Activated CD4-positive, alpha-beta T cell treated with anti-CD3 and anti-CD28 coated beads, Interleukin-2, amount 10 ng/mL, durations not matched to agents 7 days and 5 days (primary cell): ENCODE measurements at places on chromosomes 1 and 21. TPM values are rescaled to one million over a fixed set of nuclear protein-coding genes. Genes with fewer than 3 reads are reported as not detected.

CRP gene
- total RNA-seq: not detected

NPR1 gene
- total RNA-seq: not detected

CATSPERE gene
- total RNA-seq: 0.69 TPM

STYXL2 gene
- not detected for total RNA-seq

DNA sequence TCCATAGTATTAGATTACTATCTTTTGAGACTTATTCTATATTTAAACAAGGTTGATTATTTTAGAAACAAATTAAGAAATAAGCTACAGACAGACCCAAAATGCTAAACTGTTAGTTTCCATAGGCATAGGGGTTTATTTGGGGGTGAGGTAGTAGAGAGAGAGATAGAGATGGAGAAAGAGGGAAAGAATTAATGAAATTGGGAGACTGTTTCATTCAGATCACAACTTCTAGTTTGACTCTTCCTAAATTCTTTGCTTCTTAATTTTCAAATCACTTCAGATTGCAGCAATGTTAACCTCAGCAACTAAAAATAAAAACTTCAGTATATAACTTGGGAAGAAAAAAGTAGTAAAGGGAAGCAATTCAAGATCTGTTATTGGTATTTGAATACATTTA, 3.4 kb downstream of the JUN start:
- DNase-seq: no peak
- peaks cover 22% of the 10 kb centered on the region for H3K4me1 ChIP-seq
- H3K4me3 ChIP-seq: no peak overlapping the region
- H3K27ac ChIP-seq: no peak overlapping the region
- peaks cover 10% of the 10 kb centered on the region for H3K36me3 ChIP-seq

DNA sequence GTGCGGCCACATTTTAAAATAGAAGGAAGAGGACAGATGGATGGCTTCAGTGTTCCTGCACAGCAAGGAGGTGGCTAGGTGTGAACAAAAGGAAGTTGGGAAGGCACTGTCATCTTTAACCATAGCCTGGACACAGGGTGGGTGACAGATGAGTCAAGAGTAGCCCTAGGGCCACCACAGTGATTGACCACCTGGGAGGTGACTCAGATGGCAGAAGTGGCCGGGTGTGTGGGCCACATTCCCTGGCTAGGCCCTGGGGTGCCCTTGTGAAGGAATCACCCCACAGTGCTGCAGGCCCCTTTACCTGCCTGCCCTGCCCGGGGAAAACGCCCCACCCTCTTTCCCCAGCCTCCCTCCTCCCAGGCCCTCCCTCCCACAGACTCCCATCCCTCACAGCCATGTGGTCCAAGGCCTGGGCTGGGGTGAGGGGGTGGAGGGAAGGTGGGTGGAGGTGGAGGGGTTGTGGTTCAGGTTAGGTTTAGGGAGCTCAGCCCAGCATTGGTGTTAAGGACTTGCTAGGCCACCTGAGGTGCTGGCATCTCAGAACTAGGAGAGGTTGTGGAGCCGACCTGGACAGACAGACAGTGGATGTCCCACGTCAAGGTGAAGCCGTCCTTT, 59.1 kb downstream of the SPSB1 start:
- H3K4me3 ChIP-seq: no peak overlapping the region
- H3K36me3 ChIP-seq: no peaks in the 10 kb centered on the region
- H3K27ac ChIP-seq: peak overlapping the region; percentile 44

GRCh38 chr1:154407198-154408091, 2.3 kb downstream of the IL6R start:
- peak overlapping the region; percentile 86 for H3K27ac ChIP-seq
- peaks cover 87% of the 10 kb centered on the region for H3K4me1 ChIP-seq
- DNase-seq: peak; percentile 26
- H3K36me3 ChIP-seq: peaks cover 1% of the 10 kb centered on the region

- DNase-seq: no peak
- H3K27ac ChIP-seq: peak overlapping the region; percentile 100
- H3K4me3 ChIP-seq: peak overlapping the region; percentile 80
- H3K27me3 ChIP-seq: no peaks in the 10 kb centered on the region
- H3K4me1 ChIP-seq: peaks cover 36% of the 10 kb centered on the region
Measured at GRCh38 chr1:44798481-44799365, 1.5 kb upstream of the PLK3 start.

GRCh38 chr1:183048087-183049085, 25.2 kb downstream of the LAMC1 start:
- no peak for DNase-seq
- peaks cover 66% of the 10 kb centered on the region for H3K27me3 ChIP-seq
- H3K36me3 ChIP-seq: no peaks in the 10 kb centered on the region
- H3K27ac ChIP-seq: no peak overlapping the region
- no peak overlapping the region for H3K4me3 ChIP-seq
- no peaks in the 10 kb centered on the region for H3K4me1 ChIP-seq

- DNase-seq: no peak
- no peak overlapping the region for H3K4me3 ChIP-seq
- H3K27me3 ChIP-seq: peaks cover 4% of the 10 kb centered on the region
- H3K36me3 ChIP-seq: no peaks in the 10 kb centered on the region
Measured at GRCh38 chr21:45364468-45365185, 40.3 kb upstream of the COL18A1 start.

- H3K27ac ChIP-seq: no peak overlapping the region
- peaks cover 12% of the 10 kb centered on the region for H3K27me3 ChIP-seq
- no peaks in the 10 kb centered on the region for H3K36me3 ChIP-seq
- no peak for DNase-seq
- H3K4me1 ChIP-seq: no peaks in the 10 kb centered on the region
Measured at GRCh38 chr1:23237508-23237907, 20.2 kb upstream of the HTR1D start.

DNA sequence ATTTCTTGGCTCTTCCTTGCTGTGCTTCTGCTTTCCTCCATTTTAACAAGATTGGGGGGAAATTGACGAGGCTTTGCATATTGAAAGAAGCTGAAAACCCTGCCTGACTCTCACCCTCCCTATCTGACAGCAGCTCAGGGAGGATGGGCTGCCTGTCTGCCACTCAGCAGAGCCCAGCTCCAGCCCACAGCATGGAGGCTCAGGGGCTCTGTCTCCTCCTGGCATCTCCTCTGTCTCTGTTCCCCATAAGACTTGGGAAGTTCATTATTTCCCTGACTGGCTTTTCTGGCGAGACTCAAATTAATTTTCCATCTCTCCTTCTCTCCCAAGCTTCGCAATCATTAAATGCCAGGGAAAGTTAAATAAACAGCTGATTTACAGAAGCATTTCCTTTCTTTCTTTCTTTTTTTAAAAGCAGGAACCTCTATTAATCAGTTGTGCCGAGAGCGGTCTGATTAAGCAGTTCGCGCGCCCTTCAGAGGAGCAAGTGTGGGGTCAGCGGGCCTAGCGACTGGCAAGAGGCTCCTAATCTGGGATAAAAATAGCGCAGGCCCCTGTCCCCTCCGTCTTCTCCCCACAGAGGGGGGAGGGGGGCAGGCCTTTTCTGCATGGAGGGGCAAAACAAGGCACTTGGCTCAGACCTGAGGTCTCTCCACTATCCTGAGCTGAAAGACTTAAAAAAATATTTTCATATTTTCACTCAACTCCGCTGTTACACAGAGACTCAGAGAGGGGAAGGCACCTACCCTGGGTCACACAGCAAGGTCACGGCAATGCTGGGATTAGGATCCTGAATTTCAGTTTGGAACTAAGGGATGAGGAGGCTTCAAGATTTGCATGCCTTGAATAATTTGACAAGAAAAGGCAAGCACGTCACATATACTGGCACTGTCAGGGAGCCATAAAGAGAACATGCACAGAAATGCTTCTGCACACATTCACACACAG, 170.4 kb downstream of the ACTL8 start:
- H3K4me3 ChIP-seq: no peak overlapping the region
- no peak for DNase-seq
- H3K27ac ChIP-seq: no peak overlapping the region
- no peaks in the 10 kb centered on the region for H3K27me3 ChIP-seq
- no peaks in the 10 kb centered on the region for H3K36me3 ChIP-seq

GRCh38 chr21:36425286-36425685, 40.1 kb downstream of the CHAF1B start:
- H3K36me3 ChIP-seq: peaks cover 4% of the 10 kb centered on the region
- H3K27me3 ChIP-seq: no peaks in the 10 kb centered on the region
- no peak overlapping the region for H3K4me3 ChIP-seq
- no peak for DNase-seq
- no peak overlapping the region for H3K27ac ChIP-seq
